ENCODE measurements at places on chromosomes 2 and 18. TPM values are rescaled to one million over a fixed set of nuclear protein-coding genes. Genes with fewer than 3 reads are reported as not detected.

The PKDCC gene
- 90.2 TPM for total RNA-seq

DNA sequence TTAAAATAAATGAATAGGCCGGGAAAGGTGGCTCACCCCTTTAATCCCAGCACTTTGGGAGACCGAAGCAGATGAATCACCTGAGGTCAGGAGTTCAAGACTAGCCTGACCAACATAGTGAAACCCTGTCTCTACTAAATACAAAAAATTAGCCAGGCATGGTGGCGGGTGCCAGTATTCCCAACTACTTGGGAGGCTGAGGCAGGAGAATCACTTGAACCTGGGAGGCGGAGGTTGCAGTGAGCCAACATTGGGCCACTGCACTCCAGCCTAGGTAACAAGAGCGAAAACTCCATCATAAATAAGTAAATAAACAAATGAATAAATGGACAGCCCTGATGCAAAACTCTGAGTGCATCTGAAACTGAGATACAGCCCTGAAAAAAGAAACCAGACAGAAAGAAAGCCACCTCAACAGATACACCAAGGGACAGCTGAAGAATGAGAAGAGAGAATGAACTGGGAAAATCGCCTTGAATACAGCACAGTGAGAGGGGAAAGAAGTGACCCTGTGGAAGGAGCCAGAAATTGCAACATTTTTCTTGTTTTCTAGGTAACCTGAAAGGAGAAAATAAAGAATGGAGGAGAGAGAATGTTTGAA lies 64.4 kb downstream of the TRABD2A start:
- no peak for DNase-seq

The IGFBP5 gene
- total RNA-seq, result 10.2 TPM

The APCDD1 gene
- 40.2 TPM for total RNA-seq

DNA sequence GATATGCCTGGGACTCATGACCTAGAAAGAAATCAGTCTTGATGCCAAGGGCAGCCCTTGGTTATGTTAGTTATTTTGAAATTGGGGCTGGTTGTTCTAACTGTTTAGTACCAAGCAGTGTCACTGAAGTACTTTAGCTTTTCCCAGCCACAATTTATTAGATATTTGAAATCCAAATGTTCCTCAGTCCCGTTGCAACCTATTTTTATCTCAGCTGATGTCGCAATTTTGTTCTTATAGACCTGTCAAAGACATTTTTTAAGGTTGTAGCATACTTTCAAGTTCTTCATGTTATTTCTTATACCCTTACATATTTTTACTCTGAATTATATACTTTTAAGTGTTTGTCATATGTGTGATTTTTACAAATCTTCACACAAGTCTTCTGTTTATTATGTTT lies 100.1 kb downstream of the LRP1B start:
- no peak for DNase-seq
